ENCODE measurements at places on chromosomes 13 and 19.

DNA sequence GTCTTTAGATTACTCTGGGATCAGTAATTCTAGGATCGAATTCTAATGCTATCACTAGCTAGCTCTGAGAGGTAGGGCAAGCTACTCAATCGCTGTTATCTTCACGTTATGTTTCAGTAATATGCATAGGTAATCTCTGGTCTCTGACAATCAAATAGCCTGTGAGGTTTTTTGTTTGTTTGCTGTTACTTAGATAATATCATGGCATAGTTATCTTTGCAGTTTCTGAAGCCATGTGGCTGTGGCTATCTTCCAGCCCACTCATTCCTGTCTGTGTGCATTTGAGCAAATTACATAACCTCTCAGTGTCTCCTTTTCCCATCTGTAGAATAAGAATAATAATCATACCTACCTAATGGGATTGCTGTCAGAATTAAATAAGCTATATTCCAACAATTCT is 330.2 kb downstream of the PCDH9 start:
- no peak for DNase-seq

DNA sequence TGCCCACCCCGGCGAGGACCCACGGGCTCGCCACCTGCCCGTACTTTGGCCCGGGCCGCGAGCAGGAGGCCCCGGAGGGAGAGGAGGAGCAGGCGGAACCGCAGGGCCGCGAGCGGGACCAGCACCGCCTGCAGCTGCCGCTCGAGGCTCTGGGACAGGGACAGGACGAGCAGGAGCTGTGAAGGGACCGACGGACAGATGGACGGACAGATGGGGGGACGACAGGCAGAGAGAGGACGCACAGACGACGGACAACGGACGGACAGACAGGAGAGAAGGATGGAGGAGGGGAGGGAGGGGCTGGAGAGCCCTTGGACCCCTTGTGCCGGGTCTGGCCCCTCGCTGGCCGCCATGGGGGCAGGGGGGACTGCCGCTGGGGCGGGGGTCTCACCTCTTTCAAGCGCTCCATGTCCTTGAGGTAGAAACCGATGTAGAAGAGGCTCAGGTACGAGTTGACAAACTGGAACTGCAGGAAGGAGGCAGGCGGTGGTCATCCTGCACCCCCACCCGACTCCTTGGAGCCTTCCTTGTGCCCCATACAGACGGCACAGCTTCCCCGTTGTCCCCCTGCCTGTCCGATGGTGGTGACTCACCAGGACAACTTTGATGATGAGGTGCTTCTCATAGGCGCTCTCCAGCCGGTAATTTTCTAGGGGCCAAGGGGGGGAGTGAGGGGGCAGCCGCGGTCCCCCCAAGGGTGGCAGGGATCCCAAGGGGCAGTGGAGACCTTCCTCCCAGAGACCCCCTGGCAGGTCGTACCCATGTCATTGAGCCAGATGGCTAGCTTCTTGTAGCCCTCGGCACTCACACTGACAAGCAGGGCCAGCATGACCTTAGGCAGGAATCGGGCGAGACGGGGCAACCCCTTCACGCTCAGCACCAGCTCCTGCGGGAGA is 5.0 kb downstream of the ANO8 start:
- no peak for DNase-seq

DNA sequence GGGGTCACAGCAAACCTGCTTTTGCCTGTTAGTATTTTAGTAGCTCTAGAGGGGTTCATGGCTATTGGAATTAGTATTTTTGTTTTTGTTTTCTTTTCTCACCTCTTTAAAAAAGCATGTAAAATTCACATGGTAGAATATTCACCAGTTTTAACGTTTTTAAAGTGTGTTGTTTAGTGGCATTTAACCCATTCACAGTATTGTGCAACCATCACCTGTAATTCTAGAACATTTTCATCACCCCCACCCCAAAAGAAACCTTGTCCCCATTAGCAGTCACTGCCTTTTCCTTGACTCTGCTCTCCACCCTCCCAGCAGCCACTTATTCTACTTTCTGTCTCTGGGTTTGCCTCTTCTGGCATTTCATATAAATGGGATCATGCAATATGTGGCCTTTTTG is 39.8 kb downstream of the GATAD2A start:
- DNase-seq: no peak

- no peak for DNase-seq
Observed at GRCh38 chr13:37379841-37380240, 218.7 kb downstream of the POSTN start.

GRCh38 chr19:46542428-46543230 is 47.0 kb upstream of the PNMA8B start:
- DNase-seq: no peak

GRCh38 chr19:29705706-29706105 is 9.4 kb downstream of the C19orf12 start:
- no peak for DNase-seq

GRCh38 chr13:24627946-24628345 is 52.3 kb upstream of the ATP12A start:
- no peak for DNase-seq

DNA sequence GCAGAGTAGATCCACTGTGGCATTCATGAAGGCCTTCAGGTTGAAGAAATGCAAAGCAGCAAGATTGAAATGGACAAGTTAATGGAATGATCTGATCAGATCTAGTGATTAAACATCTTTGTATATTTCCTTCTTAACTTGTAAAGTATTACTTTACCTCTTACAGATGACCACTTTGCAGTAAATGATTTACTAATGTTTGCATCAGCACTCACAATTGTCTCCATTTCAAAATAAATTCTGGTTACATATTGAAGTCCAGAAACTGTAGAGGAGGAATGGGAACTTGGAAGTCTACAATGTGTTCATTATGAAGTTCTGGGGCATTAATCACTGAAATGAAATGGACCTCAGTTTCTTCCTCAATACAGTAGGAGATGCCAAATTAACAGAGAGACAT is 380.8 kb downstream of the FOXO1 start:
- DNase-seq: no peak

DNA sequence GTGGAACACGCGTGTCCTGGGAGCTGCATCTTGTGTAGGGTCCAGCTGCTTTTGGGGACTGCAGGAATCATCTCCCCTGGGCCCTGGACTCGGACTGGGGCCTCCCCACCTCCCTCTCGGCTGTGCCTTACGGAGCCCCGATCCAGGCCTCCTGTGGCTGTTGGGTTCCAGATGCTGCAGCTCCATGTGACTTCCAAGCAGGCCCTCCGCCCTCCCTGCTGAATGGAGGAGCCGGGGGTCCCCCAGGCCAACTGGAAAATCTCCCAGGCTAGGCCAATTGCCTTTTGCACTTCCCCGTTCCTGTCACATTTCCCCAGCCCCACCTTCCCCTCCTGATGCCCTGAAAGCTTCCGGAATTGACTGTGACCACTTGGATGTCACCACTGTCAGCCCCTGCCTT is 6.2 kb upstream of the PGLS start:
- no peak for DNase-seq

GRCh38 chr19:13693889-13694288 is 70.4 kb upstream of the MRI1 start:
- DNase-seq: no peak

GRCh38 chr13:77328819-77329132 is 1.9 kb upstream of the MYCBP2 start:
- no peak for DNase-seq

- DNase-seq: no peak
Observed at GRCh38 chr19:41218249-41218614, 791 bp upstream of the AXL start.

- DNase-seq: no peak
Observed at GRCh38 chr19:37221136-37221535, 3.1 kb downstream of the ZNF383 start.

- DNase-seq: no peak
Observed at GRCh38 chr13:103517066-103517767, 451.0 kb upstream of the SLC10A2 start.

DNA sequence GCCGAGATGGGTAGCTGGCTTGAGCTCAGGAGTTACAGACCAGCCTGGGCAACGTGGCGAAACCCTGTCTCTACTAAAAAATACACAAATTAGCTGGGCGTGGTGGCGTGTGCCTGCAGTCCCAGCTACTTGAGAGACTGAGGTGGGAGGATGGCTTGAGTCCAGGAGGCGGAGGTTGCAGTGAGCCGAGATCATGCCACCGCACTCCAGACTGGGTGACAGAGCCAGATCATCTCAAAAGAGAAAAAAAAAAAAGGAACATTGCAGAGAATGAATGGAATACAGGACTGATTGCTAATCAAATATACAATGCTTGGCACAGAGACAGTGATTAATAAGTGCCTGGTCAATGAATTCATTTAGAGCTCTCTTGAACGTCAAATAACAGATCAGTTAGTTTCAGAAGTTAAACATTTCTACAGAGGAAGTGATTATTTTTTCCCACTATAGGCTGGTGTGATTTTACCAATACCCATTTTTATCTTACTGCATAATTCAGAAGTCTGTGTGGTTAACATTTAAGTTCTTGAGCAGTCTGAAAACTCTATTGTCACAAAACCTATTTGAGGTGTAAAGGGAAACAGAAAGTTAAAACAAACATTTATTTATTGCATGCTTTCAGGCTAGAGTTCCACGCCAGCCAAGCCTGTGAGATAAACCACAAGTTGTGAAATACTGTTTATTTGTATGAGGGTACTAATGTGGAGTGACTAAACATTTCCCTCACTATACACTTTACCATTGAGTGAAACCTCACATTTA is 7.7 kb upstream of the TBC1D4 start:
- no peak for DNase-seq
